ENCODE measurements at places on chromosomes 16 and 17.
A peak's percentile ranks its signal among the peaks of the same experiment; 100 is the strongest.

GRCh38 chr17:17416400-17417360, 60.1 kb upstream of the MED9 start:
- peak; percentile 45 for DNase-seq

DNA sequence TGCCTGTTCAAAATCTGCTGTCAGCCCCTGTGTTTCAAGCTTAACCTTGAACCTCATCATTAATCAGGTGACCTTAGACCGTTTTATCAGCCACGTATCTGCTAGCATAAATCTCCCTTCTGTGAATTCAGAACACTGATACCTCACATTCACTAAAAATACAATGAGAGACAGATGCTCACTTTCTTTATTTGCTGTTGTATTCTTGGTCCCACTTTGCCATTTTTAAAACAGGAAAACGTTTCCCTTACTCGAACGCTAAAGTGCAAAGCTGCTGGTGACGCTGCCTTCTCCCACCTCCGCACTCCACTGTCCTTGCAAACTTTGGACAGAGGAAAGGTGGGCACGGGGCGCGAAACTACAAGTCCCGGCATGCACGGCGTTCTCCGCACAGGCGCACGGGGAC, 220 bp upstream of the ARHGAP44 start:
- no peak for DNase-seq

- no peak for DNase-seq
Observed at GRCh38 chr17:49508061-49508865, 13.2 kb downstream of the NGFR start.

DNA sequence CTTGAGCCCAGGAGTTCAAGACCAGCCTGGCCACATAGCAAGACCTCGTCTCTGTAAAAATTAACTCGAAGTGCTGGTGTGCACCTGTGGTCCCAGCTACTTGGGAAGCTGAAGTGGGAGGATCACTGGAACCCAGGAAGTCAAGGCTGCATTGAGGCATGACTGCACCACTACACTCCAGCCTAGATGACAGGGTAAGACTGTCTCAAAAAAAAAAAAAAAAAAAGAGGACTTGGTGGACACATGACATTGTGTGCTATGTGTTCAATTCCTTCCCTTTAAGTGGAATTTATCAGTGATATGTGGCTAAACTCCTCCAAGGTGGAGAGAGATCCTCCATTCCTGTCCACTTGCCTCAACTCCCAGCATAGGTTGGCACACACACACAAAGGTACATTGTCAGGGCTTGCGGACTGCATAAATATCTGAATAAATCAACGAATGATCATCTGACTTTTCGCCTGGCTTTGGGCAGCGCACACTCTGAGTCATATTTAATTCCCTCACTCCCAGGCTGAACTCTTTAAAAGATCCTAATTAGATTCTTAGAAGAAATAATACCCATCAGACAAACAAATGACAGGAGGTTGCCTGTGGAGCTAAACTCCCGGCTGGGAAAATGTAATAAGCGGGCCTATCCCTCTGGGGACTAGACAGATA, 25.0 kb upstream of the SYT17 start:
- DNase-seq = no peak

GRCh38 chr17:79946352-79947231, 89.1 kb downstream of the TBC1D16 start:
- DNase-seq = peak; percentile 22

- DNase-seq = no peak
Observed at GRCh38 chr17:41199421-41200078, 9.9 kb downstream of the KRTAP9-1 start.

GRCh38 chr16:57231821-57232350, 13.2 kb upstream of the ARL2BP start:
- DNase-seq = no peak

DNA sequence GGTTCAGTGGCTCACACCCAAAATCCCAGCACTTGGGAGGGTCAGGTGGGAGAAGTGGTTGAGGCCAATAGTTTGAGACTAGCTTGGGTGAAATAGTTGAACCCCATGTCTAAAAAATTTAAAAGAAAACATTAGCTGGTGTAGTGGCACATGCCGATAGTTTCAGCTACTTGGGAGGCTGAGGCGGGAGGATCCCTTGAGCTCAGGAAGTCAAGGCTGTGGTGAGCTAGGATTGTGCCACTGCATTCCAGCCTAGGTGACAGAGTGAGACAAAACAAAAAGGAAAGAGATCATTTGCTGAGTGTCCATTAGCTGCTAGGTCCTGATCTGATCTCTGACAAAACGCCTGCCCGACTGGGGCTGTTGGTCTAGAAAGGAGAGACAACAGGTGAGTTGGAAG, 14.1 kb upstream of the DBNDD1 start:
- no peak for DNase-seq

- no peak for DNase-seq
Observed at GRCh38 chr17:48549914-48550501, 5.1 kb upstream of the HOXB2 start.

GRCh38 chr17:79923974-79924638, 84.9 kb upstream of the CBX4 start:
- DNase-seq = peak; percentile 55

All from activated T-cell treated with anti-CD3 and anti-CD28 coated beads, Interleukin-2, amount 50 U/mL, for 24 hours (primary cell).